Liver (tissue), 10 donors: ENCODE measurements at places on chromosomes 13 and 19. TPM values are rescaled to one million over a fixed set of nuclear protein-coding genes. Genes with fewer than 3 reads are reported as not detected.
A peak's percentile ranks its signal among the peaks of the same experiment; 100 is the strongest.

GRCh38 chr19:16895467-16896145 lies 6.8 kb downstream of the F2RL3 start:
- peaks cover 2% of the 10 kb centered on the region for H3K27me3 ChIP-seq
- H3K36me3 ChIP-seq = no peaks in the 10 kb centered on the region
- H3K27ac ChIP-seq = no peak overlapping the region
- no peak for DNase-seq

GRCh38 chr19:55985254-55985653 lies 1.3 kb upstream of the NLRP5 start:
- H3K36me3 ChIP-seq = no peaks in the 10 kb centered on the region
- no peak overlapping the region for H3K27ac ChIP-seq
- H3K4me3 ChIP-seq = no peak overlapping the region
- no peaks in the 10 kb centered on the region for H3K4me1 ChIP-seq
- no peaks in the 10 kb centered on the region for H3K27me3 ChIP-seq
- no peak for DNase-seq

- H3K4me3 ChIP-seq = no peak overlapping the region
- no peak overlapping the region for H3K27ac ChIP-seq
- no peaks in the 10 kb centered on the region for H3K4me1 ChIP-seq
- DNase-seq = no peak
- H3K27me3 ChIP-seq = no peaks in the 10 kb centered on the region
These were observed 242.0 kb upstream of the TSHZ3 start for GRCh38 chr19:31591258-31591657.

GRCh38 chr19:52946322-52947310 lies 16.1 kb downstream of the ZNF816 start:
- no peaks in the 10 kb centered on the region for H3K27me3 ChIP-seq
- peaks cover 2% of the 10 kb centered on the region for H3K4me1 ChIP-seq
- peak overlapping the region; percentile 9 for H3K4me3 ChIP-seq
- peaks cover 12% of the 10 kb centered on the region for H3K36me3 ChIP-seq
- H3K27ac ChIP-seq = no peak overlapping the region
- DNase-seq = peak; percentile 58

DNA sequence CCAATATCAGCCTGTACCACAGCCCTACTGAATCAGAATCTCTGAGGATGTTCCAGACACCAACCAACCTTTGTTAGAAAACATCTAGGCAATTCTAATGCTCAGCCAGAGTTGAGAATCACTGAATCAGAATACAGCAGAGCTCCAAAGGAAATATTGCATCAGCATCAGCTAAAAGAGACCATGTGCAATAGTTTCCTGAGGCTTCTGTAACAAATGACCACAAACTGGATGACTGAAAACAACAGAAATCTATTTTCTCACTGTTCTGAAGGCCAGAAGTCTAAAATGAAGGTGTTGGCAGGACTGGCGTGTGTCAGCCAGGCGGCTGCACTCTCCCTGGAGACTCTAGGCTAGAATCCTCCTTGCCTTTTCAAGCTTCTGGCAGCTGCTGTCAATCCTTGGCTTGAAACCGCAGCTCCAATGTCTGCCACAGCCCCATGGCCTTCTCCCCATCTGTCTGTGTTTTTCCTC lies 1.2 kb upstream of the DCT start:
- H3K4me1 ChIP-seq = no peaks in the 10 kb centered on the region
- H3K27me3 ChIP-seq = no peaks in the 10 kb centered on the region
- H3K4me3 ChIP-seq = no peak overlapping the region
- H3K27ac ChIP-seq = no peak overlapping the region
- DNase-seq = no peak

DNA sequence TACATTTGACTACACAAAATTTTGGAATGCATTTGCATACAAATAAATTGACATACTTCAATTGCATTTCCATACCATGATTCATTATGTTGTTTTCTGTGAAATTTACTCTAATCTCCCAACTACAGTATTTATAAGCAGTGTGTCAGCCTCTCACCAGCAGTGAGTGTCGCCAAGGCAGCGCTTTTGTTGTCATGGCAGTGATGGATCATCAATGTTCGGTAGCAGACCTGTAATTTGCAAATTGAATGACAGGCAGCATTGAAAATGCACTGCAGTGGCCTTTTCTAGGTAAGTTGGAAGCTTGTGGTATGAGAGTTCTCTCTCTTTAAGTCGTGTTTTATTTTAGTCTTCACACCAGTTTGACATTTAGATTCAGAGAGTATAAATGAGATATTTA lies 534.1 kb downstream of the PCDH17 start:
- DNase-seq = no peak
- no peaks in the 10 kb centered on the region for H3K27me3 ChIP-seq
- no peak overlapping the region for H3K27ac ChIP-seq
- no peaks in the 10 kb centered on the region for H3K4me1 ChIP-seq

DNA sequence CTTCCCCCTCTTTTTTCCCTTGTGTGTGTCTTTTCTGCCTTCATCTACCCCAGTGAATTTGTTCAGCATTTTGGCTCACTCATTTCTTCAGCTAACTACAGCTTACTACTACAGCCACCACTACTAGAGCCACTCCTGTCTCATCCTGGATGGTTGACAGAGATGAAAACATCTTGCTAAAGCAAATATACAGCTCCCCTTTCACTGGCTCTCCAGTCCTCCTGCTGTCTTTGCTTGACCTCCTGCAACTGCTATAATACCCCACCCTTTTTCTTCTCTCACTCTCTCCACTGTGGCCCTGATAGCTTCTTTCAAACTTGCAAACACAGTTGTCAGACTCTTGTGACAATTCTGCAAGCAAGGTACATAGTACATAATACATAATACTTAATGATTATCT lies 523.6 kb downstream of the DCT start:
- H3K27ac ChIP-seq = no peak overlapping the region
- no peak for DNase-seq

DNA sequence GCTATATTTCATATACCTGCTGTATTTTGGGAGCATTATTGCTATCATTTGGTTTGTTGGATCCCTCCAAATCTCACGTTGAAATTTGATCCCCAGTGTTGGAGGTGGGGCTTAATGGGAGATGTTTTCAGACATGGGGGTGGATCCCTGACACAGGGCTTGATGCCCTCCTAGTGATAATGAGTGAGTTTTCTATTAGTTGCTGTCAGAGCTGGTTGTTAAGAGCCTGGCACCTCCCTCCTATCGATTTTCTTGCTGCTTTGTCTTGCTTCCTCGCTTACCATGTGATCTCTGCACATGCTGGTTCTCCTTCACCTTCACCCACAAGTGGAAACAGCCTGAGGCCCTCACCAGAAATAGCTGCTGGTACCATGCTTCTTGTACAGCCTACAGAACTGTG lies 259.9 kb upstream of the STARD13 start:
- H3K36me3 ChIP-seq = no peaks in the 10 kb centered on the region
- H3K27ac ChIP-seq = no peak overlapping the region
- H3K4me1 ChIP-seq = peaks cover 34% of the 10 kb centered on the region
- no peak for DNase-seq
- H3K27me3 ChIP-seq = no peaks in the 10 kb centered on the region

EFNB2 gene
- polyA plus RNA-seq = 2.6 TPM

KCNRG gene
- polyA plus RNA-seq = 0.18 TPM

PEX11G gene
- 10.9 TPM for polyA plus RNA-seq
